Stimulated activated naive CD4-positive, alpha-beta T cell treated with Interleukin-2 at 50 U/mL for 16 hours (primary cell): ENCODE measurements at places on chromosomes 5 and 9.

- no peak for DNase-seq
These were observed 36.2 kb downstream of the TARS1 start for GRCh38 chr5:33476992-33477391.

GRCh38 chr5:127331890-127332649 is 41.5 kb downstream of the MEGF10 start:
- DNase-seq = no peak

DNA sequence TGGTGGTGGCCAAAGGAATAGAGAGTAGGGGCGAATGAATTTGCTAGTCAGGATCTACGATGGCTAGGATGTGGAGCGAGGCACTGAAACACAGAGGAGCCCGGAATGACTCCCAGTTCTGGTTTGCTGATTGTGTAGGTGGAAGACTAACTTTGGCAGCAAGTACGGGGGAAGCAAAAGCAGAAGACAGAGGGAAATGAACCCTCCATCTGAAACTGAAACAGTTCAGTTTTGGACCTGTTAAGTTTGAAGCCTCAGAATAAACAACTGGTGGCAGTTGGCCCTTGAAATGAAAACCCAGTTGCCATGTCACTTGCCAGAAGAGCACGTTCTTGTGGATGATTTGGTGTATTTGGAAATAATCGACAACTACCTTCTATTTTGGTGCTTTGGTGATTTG is 15.4 kb upstream of the SMIM15 start:
- no peak for DNase-seq

- no peak for DNase-seq
These were observed 500.4 kb downstream of the TUSC1 start for GRCh38 chr9:25177858-25178257.

DNA sequence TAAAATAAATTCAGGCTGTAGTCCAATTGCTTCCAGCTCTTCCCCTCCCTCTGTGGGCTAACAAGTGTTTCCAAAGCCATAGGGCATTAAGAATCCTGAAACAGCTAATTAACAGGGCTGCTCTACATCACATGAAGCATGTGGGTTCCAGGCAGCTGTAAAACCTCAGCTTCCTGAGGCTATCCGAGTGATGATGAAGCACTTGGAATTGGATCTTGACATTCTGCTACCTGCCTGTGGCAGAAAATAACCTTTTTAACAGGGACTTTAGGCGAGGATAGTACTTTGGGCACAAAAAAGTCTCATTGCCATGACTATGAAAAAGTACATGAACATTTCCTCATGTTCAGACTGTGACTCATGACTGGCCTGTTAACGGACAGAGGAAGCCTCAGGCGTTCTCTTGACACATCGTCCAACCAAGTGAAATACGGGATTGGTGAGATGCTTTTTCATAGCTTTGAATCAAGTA is 107.2 kb downstream of the PDE4D start:
- no peak for DNase-seq

DNA sequence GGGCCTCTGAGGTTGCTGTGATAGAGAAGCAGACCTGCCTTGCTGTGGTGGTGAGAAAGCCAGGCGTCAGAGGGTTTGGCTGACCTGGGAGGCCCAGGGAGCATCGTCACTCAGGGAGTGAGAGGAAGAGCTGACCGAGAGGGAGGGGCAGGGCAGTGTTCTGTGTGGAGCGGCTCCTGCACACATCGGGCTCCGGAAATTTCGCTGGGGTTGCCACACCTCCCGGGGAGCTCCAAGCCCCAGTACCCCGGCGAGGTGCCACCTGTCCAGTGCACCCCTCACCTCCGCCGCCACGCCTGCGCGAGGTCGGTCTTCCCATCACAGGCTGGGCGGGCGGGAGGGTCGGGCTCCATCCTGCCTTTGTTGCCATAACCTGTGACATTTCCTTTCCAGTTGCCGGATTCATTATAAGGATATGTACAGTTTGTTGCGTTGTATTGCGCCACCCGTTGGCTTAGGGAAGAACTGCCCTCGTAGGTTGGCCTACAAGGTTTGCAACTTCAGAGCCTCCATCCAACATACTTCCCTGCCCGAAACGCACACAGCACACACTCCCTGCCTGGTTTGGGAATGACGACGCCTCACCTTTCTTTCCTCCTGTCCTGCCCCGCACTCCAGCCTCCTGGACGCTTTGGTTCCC is 223.2 kb downstream of the CACNA1B start:
- DNase-seq = no peak

GRCh38 chr5:11903614-11904264 is 507 bp downstream of the CTNND2 start:
- DNase-seq = no peak

- no peak for DNase-seq
These were observed 63.3 kb downstream of the CARTPT start for GRCh38 chr5:71782393-71782770.

GRCh38 chr9:121288673-121289025 is 20.7 kb downstream of the GSN start:
- no peak for DNase-seq

DNA sequence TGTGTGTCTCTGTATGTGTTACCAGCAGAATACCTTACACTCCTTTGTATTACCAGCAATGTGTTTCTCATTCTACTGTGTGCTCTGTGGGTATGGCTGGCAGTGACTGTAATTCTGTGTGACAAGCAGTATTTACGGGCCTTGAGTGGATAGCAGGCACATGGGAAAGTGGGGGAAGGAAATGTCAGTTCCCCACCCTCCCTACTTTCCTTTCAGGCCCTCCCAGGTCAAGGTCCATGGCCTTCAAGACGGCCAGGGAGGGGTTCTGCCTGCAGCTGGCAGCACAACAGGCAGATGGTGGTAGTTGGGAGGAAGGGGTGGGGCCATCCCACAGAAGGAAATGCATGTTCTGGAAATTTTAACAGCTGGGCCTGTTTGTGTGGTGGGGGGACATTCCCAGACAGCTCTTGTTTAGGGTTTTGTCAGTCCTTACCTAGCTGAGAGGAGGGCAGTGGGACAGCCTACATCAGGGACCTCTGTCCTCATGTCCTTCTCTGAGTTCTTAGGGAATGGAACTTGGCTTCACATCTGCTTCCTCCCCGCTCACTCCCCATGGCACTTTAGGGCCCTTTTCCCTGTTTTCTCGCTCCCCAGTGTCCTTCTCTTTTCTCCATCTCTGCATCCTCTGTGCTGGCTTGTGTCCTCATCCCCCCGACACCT is 14.6 kb upstream of the TNIP1 start:
- DNase-seq = no peak

- no peak for DNase-seq
These were observed 72.2 kb downstream of the C5orf15 start for GRCh38 chr5:133895979-133896845.

DNA sequence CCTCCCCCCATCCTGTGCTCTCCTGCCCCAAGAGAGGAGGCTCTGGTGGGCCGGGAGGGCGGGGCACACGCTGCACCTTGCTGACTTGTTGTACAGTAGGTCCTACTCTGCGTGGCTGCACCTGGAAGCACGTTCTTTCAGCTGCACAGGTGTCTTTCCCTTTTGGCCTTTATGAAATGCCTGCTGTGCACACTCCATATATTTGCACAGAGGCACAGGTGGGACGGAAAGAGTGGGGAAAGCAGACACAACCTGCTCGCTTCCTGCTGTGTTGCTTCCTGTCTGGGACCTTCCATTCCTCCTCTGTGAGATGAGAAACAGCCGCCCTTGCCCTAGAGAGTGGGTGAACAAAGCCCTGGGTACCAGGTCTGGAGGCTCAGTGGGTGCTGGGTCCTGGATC is 4.8 kb downstream of the USP20 start:
- no peak for DNase-seq

GRCh38 chr5:135204151-135204600 is 170.1 kb upstream of the PITX1 start:
- no peak for DNase-seq

- DNase-seq = no peak
These were observed 158.1 kb upstream of the SHB start for GRCh38 chr9:38227061-38227540.

- DNase-seq = no peak
These were observed 166.8 kb downstream of the HSD17B3 start for GRCh38 chr9:96135076-96135752.

DNA sequence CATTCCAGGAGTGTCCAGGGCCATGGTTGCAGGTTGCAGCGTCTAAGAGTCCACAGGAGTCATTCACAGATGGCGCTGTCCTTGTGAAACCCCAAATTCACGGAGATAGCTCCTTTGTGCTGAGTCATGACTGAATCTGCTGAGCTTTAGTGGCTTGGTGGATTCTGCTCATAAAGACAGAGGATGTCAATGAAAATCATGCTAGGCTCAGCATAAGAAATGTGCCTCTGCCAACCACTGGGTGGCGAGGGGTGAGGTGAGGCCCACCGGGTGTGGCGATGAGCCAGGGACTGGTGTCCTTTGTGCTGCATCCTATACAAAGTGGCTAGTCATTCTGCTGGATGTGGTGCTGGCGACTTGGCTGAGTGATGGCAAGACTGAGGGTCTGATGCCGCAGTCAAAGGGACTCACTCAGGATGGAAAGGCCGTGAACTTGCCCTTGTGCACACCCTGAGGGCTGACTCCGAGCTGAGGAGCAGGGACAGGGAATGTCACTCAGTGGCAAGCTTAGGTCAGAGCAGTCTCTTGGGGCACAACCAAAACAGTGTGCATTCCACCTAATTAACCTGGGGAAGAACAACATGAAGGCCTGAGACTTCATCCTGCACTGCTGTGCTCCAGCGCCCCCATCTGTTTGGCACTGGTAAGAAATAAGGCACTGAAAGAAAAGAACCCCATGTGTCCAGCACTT is 71.5 kb downstream of the DAP start:
- DNase-seq = no peak

DNA sequence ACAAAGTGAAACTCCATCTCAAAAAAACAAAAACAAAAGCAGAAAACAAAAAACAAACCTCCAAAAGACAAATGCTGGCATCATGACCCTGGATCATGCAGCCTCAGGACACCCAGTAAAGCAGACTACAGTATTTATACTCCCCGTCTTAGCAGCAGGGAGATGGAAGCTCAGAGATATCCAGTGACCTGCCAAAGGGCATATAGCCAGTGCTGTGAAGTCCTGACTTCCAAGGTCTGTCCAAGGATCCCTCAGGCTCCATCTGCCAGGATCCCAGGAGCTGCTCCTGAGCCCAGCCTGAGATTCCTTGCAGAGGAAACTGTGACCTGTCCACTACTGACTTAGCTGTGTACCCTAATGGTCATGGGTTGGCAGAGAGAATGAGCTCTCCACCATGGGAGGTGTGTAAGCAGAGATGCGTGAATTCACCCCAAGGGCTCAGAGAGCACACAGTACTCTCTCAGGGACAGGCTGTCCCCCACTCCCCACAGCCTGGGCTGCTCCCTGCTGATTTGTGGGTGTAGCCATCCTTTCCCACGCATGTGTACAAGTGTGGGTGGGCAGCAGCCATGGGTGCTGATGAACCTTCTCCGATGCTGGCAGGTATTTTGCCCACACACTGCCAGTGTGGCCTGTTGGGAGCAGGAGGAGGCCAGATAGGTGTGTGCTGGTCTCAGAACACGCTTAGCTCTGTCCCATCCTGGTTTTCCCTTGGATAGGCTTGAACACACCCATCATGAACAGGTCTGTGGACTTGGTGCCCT is 2.1 kb upstream of the WNK2 start:
- DNase-seq = no peak

GRCh38 chr5:171957591-171958251 is 48.7 kb downstream of the FBXW11 start:
- peak; percentile 33 for DNase-seq

- no peak for DNase-seq
These were observed 555.3 kb upstream of the PTGER4 start for GRCh38 chr5:40124367-40124766.

- no peak for DNase-seq
These were observed 2.0 kb downstream of the NKD2 start for GRCh38 chr5:1010641-1011046.

GRCh38 chr5:24141046-24141445 is 503.7 kb downstream of the CDH10 start:
- DNase-seq = no peak

DNA sequence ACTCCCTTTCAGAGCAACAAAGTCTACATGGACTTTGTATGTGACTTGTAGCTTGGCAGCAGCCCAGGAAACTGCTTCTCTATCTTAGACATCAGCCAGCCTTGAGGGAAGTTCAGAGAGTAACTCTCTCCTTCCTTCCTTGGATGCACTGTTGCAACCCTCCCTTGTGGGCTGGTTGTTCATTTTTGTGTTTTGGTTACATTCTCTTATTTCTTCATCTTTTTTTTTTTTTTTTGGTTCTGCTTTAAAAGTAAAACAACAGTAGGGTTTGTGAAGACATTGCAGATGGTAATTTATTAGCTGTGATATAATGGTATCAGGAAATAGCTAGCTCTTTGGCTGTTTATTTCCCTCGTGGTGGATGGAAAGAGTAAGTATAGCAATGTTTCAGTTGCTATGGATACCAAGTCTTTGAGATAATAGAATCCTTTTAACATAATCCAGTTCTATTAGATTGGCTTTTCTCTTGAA is 97.9 kb upstream of the MAMDC2 start:
- DNase-seq = no peak
